ENCODE measurements at places on chromosomes 12 and 14.

- DNase-seq = no peak
These were observed 276.6 kb upstream of the NAV3 start for GRCh38 chr12:77553976-77554619.

- DNase-seq = no peak
These were observed 27.5 kb downstream of the RFLNA start for GRCh38 chr12:124322271-124322998.

GRCh38 chr14:76808011-76808410 lies 4.7 kb downstream of the ANGEL1 start:
- DNase-seq = no peak

DNA sequence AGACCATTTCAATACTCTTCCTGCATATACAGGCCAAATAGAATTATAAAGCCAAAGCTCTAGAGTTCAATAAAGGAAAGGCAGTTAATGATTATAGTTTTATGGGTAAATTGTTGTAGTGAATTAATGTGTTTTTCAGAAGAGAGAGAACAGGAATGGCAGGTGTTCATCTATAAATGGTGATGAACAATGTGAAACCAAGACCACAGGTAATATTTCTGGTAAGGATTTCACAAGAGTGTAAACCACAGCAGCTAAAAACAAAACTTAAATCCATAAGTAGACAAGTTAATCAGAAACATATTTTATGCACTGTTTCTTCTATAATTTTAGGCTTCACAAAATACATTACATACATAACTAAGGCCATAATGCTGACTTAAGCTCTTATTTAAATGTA lies 204.4 kb downstream of the SYT1 start:
- no peak for DNase-seq

DNA sequence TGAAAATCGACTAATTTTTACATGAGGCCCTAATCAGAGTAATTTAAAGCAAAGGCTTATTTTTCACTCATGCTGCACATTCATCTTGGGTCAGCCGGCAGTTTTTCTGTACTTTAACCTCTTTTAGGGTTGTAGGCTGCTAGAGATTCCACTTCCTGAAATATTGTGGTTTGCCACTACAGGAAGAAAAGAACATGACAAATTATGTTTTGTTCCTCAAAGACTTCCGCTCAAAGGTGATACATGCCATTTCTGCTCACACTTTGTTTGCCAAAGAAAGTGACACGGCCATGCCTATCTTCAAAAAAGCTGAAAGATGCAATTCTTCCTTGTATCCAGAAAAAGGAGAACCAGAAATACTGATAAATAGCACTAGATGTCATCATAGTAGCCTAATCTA lies 183.4 kb upstream of the PPFIA2 start:
- no peak for DNase-seq

DNA sequence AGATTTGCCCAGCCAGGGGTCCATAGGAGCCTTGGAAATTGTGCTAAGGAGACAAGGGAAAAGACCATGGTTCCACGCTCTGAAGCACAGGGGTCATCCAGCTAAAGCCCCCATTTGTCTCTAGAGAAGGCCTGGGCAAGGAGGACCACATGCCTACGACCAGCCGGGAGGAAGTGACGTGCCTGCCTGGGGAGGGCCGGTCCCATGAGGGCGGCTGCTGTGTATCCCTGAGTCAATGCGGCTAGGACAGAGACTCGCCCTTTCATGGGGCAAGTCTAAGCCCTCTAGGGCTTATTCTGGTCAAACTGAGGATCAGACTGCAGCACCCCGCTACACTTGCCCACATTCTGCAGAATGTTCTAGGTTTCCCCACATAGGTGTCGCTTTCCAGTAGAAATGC lies 20.6 kb upstream of the RIN3 start:
- DNase-seq = no peak

- no peak for DNase-seq
These were observed 87.6 kb downstream of the SEC23A start for GRCh38 chr14:39015360-39015961.

DNA sequence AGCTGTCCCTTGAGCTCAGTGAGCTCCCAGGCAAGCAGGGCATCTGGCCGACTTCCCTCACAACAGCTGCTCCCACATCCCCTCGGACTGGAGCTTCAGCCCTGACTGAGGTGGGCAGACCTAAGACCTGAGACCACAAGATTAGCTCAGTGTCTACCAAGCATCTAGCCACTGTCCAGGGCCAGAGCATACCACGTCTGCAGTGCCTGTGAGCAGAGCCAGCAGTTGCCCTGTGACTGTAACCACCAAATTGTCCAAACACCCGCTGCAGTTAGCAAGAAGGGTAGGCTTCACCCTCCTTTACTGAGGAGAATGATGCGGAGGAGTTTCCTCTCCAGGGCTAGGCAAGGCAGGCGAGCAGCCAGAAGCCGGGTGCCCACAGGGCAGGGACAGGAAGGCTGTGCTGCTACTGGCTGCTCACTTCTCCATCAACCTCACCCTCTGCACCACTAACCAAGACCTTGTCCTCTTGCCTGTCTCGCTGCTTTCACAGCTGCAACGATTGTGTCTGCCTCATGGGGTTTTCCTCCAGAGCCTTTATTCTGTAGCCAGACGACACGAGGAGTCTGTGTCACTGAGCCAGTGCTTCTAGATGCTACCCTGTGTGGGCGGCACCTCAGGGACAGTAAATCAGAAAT lies 53.9 kb downstream of the ANAPC7 start:
- DNase-seq = no peak

DNA sequence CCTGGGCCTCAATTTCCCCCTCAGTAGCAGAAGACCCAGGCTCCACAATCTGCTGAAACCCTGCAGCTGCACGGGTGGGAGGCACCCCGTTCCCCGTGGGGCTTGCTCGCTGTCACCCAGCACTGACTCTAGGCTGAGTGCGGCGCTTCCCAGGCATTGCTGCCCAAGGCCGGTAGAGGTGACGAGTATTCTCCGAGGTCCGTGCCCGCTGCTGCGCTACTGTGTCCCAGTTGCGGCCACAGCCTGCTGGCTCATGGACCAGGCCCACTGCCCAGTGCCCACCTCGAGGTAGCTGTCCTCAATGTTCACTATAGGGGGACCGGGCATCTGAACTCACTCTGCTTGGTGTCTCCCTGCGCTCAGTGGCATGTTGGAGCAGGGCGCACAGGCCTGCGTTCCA lies 74.7 kb downstream of the GSC start:
- no peak for DNase-seq
